AG10803 (cell line): ENCODE measurements at places on chromosomes 4 and X.

DNA sequence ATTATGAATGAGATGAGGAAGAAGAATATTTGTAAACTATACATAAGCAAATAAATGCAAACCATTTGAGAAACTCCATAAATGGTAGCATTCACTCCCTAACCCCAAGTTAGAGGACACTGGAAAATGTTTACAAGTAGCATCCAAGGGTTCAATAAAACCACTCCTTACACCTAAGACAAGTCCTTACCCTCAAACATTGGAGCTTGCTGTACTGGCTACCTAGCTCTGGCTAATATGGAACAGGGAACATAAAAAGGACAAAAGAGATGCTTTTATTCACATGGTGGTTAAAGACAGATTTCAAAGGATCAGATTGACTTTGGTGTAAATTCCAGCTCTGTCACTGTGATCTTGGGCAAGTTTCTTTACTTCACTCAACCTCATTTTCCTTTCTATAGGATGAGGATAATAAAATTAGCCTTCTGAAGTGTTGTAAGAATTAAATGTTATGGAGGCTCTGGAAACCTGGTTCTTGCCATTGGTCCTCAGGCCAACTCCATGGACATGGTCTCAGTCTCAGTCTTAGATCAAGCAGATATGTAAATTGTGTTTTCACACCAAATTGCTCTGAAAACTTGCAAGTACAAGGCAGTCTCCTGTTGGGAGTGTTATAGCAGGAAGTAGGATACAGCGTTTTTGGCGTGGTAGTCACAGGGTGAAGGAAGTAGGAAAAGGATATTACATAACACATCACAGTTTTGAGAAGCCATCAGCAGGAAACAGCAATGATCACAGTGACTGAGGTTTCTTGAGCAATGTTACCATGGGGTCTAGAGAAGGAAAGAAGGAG lies 3.3 kb downstream of the CXCL1 start:
- no peak for DNase-seq

GRCh38 chr4:93433840-93434239 lies 394.7 kb upstream of the ATOH1 start:
- DNase-seq, result no peak

DNA sequence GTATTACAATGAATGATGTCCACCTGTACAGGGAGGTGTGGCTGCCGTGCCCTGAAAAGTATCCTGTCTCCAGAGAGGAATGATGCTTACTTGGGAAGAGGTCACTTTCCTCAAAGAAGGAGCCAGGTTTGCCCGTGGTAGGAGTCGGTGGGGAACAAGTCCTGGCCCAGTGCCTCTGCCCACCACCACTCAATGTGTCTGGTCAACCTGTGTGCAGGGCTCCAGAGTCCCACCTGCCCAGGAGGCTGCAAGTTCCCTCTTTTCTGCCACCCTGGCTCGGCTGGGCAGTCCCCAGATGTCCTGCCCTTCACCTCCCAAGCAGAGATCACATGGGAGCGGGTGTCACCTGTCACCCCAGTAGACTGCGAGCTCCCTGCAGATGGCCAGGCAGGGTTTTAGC lies 75.4 kb upstream of the C4orf50 start:
- DNase-seq, result no peak

DNA sequence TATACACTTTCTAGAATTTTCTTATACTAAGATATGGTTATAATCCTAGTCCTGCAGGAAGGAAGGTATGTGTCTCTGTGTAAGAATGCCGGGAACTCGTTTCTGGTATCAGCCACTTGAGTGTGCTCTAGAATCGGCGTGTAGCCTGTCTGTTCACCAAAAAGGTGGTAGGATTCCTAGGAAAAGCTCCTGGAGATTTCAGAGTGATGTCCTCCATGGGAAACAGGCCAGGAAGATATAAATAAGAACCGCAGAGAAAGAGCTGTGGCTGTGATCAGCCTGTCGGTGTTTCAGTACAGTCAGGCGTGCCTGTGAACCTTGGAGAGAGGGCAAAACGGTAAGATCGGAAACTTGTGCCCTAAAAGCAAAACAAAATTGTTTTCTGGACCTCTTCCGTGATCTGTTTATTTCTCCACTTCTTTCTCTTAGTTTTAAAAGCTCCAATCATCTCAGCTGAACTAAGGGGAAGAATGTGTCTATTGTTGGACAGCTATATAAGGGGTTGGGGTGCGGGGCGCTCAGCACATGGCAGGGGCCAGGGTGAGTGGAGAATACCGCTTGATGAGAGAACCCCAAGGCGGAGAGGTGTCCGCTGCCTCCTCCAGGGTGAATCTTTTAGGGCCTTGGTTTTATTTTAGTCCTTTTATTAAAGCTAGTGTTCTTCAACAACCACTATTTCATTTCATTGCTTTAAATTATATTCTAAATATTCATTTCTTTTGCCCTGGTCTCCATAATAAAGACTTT lies 303.8 kb upstream of the TENM3 start:
- DNase-seq, result peak; percentile 12

GRCh38 chrX:139766545-139766983 lies 58.6 kb upstream of the MCF2 start:
- no peak for DNase-seq

DNA sequence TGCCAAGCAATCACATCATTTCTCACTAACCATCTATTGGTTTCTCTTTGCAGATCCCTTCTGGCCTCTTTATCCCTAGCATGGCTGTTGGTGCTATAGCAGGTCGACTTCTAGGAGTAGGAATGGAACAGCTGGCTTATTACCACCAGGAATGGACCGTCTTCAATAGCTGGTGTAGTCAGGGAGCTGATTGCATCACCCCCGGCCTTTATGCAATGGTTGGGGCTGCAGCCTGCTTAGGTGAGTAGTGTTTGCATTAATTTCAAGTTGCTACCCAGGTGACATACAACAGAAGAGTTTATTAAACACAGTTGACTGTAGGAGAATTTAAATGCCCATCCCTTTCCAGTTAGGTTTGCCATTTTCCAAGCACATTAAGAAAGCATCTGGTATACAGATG lies 112.2 kb downstream of the AKAP4 start:
- DNase-seq, result no peak

DNA sequence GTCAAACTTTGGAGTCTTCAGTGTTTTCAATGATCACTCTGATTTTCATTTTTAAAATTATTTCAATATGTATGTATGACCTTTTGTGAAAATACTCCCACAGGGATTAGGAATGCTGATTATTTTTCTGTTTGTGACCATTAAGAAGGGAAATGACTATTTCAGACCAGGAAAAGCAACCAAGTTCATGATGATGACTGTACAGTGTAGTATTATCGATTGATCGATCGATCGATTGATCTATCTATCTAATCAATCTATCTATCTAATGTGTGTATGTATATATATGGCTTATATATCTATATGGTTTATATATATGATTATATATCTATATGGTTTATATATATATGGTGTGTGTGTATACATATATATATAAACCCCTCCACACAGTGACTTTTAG lies 131.5 kb upstream of the VEGFC start:
- DNase-seq, result no peak

GRCh38 chr4:173293663-173294062 lies 40.5 kb downstream of the HMGB2 start:
- DNase-seq, result no peak

GRCh38 chrX:132677233-132677716 lies 188.4 kb upstream of the MBNL3 start:
- no peak for DNase-seq
